ENCODE measurements at places on chromosomes 6 and 20.

- no peak for DNase-seq
Measured at GRCh38 chr20:63068711-63069367, 62.1 kb upstream of the BHLHE23 start.

DNA sequence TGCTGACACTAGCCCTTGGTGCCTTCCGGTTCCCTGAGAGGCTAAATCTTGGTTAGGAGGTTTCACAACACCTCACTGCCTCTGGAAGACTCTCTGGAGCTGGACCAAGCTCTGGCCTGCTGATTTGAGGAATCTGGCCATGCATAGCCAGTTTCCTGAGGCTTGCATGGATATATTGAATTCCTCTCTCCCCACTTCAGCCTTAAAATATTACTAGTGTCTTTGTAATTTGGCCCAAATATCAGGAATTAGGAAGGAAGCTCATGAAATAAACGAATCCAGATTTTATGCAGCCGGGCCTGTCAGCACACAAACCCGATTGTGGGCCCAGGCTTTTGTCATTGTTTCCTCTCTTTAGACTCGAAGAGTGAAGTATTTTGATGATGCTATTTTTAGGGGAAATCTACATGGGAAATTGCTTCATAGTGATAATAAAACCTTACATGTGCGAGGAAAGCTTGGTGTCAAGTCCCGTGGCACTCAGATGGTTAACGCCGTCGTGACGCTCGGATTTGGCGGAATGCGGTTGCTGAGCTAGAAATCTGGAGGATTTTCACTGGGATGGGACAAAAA is 144.4 kb downstream of the PHACTR3 start:
- DNase-seq = peak; percentile 93

- no peak for DNase-seq
Measured at GRCh38 chr20:18360635-18361034, 72.3 kb downstream of the ZNF133 start.

DNA sequence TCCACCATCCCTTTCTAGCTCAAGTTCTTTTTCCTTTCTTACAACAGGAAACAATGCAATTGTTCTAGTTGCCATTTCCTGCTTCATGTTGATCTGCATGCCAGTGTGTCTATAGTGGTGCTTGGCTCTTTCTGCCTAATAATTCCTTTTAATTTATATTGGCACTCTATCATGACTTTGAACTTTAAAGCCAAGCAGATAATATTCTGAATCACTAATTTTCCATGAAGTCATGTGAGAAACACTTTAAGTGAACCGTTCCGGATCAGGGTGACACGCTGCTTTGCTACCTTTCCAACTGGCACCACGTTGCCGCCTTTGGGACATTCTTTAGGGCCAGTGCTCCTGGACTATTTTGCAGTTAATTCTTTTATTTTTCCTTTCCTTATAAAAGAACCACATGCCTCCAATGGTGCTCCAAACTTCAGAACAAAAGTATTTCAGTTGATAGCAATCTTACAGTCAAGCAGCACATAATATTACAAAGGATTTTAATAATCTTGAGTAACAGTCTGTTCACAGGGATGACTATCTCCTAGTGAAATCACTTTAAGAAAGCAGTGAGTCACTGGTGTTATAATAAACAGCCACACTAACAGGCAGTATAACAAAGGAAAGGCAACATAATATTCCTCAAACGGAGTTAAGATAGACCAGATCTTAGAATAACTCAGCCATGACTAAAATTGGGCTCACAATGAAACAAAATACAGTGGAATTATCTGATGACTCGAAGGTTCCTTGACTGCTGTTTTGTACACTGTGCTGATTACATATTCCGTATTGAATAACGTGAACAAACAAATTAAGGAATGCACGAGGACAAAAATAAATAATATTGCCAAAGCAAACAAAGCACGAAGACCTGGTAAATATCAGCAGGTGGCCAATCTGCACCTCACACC is 19.0 kb upstream of the BLOC1S5 start:
- peak; percentile 83 for DNase-seq

GRCh38 chr6:116019428-116019827 is 41.3 kb downstream of the FRK start:
- no peak for DNase-seq

GRCh38 chr20:46751856-46752255 is 42.4 kb downstream of the SLC2A10 start:
- no peak for DNase-seq

GRCh38 chr6:160919723-160920440 is 71.7 kb upstream of the MAP3K4 start:
- DNase-seq = peak; percentile 31

DNA sequence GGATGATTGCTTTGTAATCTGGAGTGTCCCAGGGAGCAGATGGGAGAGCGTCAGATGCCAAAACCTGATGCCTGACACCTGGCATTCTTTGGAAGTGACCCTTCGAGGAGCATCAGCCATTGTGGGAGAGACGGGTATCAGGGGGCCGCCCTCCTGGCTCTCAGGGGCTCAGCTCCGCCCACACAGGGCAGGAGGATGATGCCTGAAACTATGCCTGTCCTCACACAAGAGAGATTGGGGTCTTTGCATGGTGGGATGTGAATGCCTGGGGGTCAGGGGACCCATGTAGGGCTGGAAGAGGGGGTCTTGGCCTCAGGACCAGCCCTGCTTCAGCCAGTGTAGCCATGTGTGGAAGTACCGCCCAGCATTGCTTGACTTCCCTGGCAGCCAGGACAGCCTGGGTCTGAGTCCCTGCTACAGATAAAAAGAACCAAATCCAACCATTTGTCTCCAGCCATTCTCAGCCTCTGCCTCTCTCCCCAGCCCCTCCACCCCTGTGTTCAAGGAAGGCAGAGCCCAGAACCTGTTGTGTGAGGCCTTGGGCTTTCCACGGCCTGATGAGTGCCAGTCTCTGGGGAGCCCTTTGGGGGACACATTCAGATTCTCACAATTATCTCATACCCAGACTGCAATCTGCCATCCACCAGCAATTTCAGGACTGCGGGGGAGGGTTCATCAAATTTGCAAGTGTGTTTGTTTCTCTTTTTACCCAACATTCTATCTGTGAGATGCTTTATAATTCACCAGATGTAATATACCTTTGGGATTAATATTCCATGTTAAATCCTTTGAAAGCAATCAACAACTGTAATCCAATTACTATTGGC is 371.2 kb downstream of the PREX1 start:
- DNase-seq = no peak

GRCh38 chr6:152298055-152298647 is 339.0 kb downstream of the SYNE1 start:
- DNase-seq = no peak

DNA sequence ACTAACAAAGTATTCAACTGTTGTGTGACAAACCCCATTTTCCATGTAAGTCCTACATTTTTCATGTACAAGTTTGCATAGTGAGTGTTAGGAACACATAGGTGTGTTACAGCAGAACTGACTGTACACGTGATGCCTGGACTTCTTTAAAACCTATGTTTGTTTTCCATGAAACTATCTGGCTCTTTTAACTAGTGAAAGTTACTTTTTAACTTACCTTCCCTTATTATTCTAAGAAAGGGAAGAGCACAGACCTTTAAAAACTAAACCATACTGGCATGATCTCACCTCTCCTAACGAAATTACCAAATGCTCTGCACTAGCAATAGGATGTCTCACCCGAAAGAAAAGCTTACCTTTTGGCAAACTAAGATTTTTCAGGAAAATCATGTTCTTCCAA is 87.8 kb downstream of the CENPW start:
- no peak for DNase-seq

DNA sequence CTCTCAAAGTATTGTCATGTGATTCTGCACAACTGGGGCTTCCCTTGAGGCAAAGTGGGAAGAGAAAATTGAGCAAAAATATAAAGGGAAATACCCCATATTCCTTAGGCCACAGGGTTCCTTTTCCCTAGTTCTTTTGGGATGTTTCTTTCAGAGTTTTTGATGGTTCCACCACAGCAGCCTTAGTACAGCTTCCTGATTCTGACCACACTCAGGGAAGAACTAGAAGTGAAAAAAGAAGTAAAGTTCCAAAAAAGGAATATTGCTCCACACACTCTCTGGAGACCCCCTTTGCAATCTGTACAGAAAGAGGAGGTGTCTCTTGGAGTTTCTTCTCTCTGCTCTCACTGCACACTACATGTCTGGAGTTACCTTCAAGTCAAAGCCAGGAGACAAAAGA is 27.9 kb upstream of the HLA-DQA2 start:
- DNase-seq = no peak

DNA sequence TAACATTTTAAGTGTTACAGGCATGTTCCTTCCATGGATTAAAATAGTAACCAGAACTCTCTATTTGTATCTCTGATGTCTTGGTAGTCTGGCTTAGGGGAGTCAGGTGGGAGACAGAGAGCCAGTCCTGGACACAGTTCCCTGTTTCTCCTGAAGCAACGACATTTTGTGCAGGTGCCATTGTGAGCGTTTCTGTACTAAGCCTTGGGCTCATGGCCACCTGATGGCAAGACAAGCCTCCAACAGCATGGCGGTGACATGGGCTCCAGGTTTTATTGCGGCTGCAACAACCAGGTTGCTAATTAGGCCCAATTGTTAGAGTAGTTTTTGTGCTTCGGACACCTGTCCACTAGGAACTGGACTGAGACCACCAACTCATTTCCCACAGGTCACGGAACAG is 105.3 kb downstream of the PRDM13 start:
- no peak for DNase-seq

- DNase-seq = no peak
Measured at GRCh38 chr6:5490501-5491069, 229.3 kb downstream of the FARS2 start.

DNA sequence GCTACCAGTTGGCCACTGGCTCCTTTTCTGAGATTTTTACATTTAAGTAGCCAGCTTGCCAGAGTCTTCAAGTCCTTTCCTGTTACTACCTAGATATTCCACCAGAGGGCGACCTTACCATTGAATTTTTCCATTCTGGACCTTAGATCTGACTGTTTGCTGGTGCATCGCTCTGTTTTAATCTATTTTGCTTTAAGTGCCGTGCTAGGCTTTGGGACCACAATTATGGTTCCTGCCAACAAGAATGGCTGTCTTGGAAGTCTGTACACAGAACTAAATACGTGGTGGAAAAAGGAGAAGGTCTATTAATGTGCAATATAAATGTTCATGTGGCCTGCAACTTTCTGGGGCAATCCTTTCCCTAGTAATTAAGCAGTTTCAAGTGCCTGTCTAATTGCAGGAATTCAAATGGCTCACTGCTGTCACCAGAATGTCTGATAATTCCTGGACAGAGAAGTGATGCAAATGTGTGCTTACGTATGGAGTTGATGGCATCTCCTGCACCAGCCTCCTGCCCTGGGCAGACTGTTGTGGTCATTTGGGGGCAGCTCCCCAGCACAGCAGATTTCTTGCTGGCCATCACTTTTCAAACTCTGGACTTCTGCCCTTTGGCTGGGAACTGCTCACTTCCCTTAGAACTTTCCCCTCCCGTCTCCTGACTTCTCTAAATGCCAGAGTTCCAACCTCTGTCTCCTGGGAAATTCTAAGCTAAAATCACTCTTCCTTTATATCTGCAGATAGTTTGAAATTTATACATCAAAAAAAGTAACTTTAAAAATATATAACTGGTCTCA is 5.6 kb upstream of the HLA-DOA start:
- DNase-seq = peak; percentile 43

GRCh38 chr6:35388772-35389352 is 46.5 kb downstream of the PPARD start:
- DNase-seq = no peak

DNA sequence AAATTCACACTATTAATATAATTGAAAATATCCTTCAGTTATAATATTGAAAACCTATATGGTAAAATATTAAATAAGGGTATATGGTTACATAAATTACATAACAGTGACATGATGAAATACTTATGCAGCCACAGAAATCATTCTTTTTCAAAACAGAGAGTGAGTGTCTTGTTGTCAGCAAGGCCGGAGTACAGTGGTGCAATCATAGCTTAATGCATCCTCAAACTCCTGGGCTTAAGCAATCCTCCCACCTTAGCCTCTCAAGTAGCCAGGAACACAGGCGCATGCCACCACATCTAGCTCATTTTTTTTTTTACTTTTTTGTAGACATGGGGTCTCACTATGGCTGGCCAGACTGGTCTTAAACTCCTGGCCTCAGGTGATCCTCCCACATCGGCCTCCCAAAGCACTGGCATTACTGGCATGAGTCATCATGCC is 40.4 kb downstream of the FAM8A1 start:
- DNase-seq = no peak

- no peak for DNase-seq
Measured at GRCh38 chr6:89410231-89410761, 1.8 kb downstream of the RRAGD start.

GRCh38 chr20:57124800-57125517 is 141.5 kb downstream of the BMP7 start:
- DNase-seq = no peak

DNA sequence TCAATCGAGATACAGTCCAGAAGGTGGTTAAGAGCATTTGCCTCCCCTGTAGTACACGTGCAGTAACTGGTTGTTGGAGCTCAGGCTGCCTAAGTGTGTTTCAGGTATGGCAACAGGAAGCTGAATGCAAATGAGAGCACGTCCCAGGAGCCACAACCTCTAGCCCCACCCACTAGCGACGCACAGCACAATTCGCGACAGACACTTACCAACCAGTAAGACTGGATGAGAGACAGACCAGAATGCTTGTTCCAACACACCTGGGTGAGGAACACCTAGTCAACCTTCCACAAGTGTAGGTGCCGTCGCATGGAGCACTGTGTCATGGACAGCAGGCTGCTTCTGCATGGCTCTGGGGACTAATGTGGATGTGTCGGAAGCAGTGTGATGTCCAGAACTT is 7.2 kb upstream of the SERPINB1 start:
- no peak for DNase-seq

DNA sequence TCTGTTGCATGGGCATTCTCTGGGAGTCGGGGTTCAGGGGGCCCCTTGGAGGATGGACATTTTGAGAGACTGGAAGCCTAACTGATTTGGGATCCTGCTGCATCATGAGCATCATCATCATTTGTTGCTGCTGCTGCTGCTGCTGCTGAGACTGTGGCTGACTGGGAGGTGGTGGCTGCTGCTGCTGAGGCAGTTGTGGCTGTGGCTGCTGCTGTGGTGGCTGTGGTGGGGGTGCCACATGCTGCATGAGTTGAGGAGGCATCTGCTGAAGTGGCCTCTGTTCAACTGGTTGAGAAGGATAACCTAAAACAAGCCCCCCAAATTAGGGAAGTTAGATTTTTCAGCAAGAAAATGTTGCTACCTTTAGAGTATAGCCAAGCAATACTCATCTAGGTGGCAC is 38.9 kb downstream of the TP53INP2 start:
- DNase-seq = no peak

GRCh38 chr6:9085054-9085708 is 649.8 kb upstream of the SLC35B3 start:
- no peak for DNase-seq

DNA sequence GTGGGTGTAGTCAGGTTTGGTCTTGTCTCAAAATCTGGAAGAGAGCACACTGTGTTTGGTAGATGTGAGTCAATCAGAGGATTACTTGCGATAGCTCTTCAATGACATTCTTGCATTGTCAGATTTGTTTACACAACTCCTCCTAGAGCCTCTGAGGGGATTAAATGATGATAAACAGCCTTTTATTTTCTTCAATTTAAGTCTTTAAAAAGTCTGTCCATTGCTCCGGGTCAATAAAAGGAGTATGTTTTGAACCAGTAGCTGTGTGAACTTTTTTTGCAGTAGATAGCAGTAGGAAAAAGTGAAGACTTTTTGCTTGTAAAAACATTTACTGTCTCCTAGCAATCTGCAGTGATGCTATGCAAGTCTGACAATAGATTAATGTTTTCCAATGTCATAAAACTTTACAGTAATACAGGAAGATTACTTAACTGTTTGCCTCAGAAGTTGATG is 49.9 kb downstream of the GJA1 start:
- DNase-seq = no peak

- no peak for DNase-seq
Measured at GRCh38 chr6:30689022-30689865, 1.5 kb downstream of the NRM start.

GRCh38 chr6:63426844-63427243 is 107.1 kb upstream of the LGSN start:
- no peak for DNase-seq
